GM06990 (cell line): ENCODE measurements at places on chromosomes 12 and 14.

- DNase-seq, result no peak
Observed at GRCh38 chr12:71581206-71581605, 82.4 kb downstream of the ZFC3H1 start.

GRCh38 chr14:89767861-89768268 lies 186.7 kb downstream of the EFCAB11 start:
- peak; percentile 73 for DNase-seq

DNA sequence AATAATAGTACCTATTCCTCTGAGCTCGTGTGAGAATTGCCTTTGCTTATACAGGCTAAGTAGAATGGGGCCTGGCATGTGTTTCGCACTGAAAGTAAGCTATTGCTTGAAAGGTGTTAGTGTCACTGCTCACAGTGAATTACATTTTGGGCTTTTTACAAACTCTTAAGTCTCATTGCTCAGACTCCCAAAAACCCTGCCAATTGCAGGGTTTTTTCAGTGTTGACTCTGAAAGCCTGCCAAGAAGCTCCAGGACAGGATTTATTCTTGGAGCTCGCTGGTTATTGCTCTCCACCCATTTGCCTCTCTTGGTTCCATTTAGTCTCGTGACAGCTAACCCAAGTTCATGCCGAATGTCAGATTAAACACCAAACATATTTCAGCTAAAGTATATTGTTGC lies 39.8 kb downstream of the NOPCHAP1 start:
- DNase-seq, result no peak

DNA sequence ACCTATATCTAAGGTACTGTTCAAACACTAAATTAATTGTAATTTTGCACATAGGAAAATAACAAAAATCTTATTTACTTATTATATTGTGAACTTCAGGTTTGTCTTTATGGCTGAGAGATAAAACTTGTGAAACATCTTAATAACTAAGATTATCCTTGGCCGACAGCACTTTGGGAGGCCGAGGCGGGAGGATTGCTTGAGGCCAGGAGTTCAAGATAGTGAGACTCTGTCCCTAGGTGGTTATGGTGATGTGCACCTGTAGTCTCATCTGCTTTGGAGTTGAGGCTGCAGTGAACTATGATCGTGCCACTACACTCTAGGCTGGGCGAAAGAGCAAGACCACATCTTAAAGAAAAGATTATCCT lies 22.6 kb downstream of the DIP2B start:
- DNase-seq, result no peak

DNA sequence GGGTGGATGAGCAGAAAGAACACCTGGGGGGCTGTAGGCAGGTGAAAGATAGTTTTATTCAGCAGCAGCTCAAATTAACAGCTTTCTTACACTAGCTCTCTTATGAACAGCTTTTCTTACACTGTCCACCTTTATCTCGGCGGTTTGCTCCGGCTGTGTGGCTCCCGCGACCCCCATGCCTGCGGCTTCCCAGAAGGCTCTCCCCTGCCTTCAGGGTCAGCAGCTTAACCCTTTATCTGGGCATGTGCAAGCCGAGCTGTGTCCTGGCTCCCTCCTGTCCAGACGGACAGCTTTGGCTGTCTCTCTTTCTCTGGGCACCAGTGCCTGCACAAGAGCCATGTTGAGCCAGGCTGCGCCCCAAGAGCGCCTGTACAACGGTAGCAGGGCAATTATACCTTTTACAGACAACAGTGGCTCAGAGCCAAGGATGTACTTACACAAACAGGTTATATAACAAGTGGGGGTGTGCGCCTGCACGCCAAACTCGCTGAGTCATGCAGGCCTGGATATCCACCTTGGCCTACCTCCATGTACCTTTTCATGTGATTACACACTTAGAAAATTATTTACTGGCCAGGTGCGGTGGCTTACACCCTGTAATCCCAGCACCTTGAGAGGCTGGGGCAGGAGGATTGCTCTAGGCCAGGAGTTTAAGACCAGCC lies 28.5 kb upstream of the KLHL42 start:
- no peak for DNase-seq

GRCh38 chr14:79037593-79037992 lies 867.4 kb downstream of the NRXN3 start:
- DNase-seq, result no peak

DNA sequence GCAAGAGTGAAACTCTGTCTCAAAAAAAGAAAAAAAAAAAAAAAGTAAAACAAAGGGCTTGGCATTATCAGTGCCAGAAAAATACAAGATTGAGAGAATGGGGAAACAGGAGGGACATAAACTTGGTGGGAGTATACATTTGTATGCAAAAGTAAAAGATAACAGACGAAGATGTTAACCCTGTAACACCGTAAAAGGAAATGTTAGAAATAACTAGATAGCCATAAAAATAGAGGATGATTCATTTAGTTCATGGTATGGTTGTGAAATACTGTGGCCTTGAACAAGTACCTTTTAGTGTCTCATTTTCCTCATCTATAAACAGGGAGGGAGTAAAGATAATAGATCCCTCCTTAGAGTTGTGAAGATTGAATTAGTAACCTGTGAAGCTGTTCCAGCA lies 33.3 kb downstream of the ATP2A2 start:
- peak; percentile 22 for DNase-seq

DNA sequence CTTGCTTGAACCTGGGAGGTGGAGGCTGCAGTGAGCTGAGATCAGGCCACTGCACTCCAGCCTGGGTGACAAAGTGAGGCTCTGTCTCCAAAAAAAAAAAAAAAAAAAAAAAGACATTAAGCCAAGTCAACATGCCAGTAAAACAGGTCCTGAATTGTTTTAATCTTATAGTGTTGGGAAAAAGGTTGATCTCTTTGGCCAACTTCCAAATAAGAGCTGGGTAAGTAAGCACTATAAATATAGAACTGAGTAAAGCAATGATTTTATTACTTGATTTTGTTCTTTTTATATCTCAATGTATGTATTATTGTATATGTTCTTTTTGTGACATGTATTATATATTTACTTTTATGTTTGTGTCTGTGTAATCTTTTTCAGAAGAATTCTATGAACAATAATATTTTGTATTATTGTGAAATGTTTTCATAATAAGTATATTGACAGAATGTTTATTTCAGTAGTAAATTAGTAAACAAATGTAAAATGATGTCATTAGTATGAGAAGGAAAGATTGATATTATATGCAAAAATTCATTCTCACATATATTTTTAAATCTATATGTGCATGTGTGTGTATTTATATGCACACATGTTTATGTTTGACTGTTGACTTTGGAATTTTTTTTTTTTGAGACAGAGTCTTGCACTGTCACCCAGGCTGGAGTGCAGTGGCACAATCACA lies 9.6 kb upstream of the AKAP6 start:
- no peak for DNase-seq

- no peak for DNase-seq
Observed at GRCh38 chr12:105912882-105913678, 225.7 kb downstream of the NUAK1 start.

DNA sequence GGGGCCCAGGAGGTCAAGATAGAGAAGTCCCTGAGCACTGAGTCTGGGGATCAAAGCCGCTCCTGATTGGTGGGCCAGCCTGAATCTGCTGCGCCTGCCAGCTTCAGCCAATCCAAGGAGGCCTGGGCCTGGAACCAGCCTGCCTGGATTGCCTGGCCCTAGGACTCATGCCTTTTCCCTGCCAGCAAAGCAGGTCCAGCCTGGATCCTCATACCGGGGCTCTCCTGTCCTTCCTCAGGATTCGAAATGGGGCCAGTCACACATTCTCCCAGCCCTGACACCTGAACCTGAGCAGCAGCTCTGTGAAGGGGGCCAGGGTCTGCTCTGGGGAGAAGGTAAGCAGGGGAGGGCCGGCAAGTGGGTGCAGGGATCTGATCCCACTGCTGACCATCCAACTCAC lies 81.9 kb downstream of the NINJ2 start:
- no peak for DNase-seq

DNA sequence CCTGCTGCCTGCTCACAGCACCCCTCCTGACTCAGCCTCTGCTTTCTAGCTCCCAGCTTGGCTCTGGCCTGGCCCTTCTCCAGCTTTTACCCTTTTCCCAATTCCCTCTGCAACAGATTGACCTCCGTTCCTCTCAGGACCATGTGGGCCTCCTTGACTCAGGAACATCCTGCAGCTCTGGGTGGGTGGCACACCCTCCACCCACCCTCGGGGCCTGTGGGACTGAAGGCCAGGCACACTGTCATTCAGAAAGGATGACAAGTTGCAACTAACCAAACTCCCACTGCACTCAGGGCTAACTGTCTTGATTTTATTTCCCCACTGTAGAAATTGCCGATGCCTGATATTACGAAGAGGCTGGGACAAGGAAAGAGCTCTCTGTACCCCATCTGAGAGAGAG lies 59.4 kb downstream of the HELB start:
- no peak for DNase-seq

- no peak for DNase-seq
Observed at GRCh38 chr14:92619671-92620456, 106.3 kb downstream of the RIN3 start.

DNA sequence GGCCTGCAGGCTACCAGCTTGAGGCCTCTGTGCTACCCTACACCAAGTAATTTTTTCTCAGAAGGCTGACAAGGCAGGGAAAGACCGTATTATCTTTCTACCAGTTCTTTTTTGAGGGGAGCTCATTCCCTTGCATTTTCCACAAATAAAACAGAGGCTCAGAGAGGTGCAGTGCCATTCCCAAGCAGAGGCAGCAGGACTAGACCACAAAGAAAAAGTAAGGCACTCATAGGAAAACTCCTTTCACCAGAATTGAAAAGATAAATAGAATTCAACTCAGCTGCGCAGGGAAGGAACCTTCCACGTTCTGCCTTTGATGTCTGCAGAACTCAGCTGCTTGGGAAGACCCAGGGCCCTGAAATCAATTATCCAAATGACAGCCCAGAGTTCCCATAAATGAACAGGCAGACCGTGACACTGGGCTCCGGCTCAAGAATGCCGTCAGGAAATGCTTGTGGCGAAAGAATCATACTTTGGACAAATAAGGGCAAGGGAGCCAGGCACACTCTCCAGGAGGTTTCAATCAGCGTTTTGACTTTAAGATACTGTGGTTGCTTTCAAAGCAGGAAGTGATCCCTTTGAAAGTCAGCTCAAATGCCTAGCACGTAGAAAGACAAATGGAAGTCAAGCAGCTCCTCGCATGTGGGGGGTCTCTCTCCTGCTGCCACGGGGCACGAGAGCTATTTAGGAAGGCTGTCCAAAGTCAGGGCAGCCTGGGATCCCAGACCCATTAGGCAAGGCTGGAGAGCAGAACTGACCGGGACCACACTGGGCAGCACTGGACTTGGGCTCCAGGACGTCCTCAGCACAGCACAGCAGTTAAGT lies 14.0 kb downstream of the KCTD10 start:
- no peak for DNase-seq

DNA sequence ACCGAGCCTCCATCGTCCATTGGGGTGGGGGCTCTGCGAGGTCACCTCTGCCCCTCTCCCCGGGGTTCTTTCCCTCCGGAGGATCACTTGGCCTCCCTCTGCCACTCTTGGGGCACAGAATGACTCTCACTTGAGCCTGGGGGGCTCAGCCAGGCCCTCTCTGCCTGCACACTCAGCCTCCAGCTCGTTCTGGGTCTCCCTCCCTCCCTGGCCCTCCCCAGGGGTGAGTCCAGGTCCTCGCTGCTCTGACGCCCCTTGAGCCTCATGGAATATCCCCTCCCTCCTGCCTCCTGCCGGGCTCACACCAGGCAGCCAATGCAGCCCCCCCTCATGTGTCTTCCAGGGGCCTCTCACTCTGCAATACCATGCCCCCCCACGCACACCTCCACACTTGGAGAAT lies 17.7 kb upstream of the SFSWAP start:
- no peak for DNase-seq

- DNase-seq, result no peak
Observed at GRCh38 chr14:99359906-99360305, 87.9 kb upstream of the BCL11B start.

DNA sequence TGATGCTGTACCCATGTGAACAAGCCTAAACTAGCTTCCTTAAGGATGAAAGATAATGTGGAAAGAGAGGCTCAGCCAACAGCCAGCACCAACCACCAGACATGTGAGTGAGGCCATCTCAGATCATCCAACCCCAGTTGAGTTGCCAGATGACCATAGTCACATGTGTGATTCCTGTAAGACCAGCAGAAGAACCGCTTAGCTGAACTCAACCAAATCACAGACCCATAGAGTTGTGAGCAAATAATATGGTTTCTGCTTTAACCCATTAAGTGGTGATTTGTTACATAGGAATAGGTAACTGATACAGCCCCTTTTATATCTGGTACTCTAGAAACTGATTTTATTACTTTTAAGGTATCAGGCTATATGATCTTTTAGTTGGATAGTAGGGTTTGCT lies 17.6 kb upstream of the ELK3 start:
- DNase-seq, result no peak

DNA sequence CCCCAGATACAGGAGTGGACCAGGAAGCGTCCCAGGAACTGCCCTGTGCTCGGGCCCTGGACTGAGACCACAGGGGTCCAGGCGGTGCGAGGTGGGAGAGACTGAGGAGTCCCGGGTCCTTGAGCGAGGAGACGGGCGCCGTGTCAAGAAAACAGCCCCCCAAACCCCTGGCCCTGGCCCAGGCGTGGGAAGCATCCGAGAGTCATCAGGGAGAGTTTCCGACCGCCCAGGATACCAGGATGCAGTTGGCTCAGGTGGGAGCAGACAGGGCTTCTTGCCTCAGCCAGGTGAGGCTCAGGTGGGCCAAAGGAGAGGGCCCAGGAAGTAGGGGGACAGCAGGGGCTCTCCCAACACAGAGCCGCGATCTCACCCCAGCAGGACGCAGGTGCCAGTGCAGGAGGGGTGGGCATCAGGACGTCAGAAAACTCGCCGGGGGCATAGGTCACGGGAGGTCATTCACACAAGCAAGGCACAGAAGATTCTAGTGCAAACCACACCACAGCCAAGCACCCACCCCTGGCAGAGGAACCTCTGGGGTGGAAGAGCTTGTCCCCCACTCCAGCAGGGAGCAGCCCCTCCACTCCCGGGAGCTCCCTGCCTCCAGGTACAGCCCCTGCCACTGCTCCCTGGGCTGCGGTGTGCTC lies 102.5 kb upstream of the EIF5 start:
- DNase-seq, result no peak

GRCh38 chr12:25322918-25323531 lies 72.3 kb upstream of the KRAS start:
- no peak for DNase-seq

GRCh38 chr14:35855876-35856481 lies 29.8 kb downstream of the BRMS1L start:
- peak; percentile 58 for DNase-seq

DNA sequence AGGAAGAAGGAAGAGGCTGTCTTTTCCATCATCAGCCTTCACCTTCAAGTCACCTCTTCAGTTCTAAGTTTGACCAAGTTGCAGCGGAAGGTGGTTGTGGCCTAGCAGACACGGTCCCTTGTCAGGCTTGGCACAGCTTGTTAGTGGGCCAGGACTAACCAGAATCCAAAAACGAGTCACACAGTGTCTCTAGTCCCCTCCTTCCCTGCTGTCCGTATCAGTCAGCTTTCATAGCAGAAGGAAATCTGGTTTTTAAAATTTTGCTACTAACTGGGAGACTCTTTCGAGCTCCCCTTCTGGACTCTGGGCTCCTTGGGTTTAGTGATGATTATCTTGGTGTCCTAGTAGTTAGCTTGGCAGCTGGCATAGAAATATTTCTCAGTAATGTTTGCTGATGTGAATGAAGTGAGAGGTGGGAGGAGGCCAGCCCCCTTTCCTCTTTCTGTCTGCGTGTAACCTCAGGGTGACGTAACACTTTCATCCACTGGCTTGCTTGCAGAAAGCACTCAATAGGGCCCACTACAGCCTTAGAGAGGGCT lies 3.8 kb downstream of the ETV6 start:
- DNase-seq, result peak; percentile 43
